ENCODE measurements at places on chromosomes 13 and 19.

GRCh38 chr19:1395194-1396018, 5.9 kb downstream of the GAMT start:
- no peak for DNase-seq

DNA sequence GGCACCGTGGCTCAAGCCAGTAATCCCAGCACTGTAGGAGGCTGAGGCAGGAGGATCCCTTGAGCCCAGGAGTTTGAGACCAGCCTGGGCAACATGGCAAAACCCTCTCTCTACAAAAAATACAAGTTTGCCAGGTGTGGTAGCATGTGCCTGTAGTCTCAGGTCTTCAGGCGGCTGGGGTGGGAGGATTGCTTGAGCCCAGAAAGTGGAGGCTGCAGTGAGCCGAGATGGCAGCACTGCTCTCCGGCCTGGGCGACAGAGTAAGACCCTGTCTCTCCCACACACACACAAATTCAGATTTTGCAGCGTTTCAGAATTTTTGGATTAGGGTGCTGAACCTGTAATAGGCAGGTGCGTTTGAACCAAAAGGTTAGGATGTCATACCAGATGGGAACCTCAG, 2.2 kb downstream of the RPS11 start:
- no peak for DNase-seq

GRCh38 chr19:48718711-48719231, 754 bp downstream of the MAMSTR start:
- no peak for DNase-seq

DNA sequence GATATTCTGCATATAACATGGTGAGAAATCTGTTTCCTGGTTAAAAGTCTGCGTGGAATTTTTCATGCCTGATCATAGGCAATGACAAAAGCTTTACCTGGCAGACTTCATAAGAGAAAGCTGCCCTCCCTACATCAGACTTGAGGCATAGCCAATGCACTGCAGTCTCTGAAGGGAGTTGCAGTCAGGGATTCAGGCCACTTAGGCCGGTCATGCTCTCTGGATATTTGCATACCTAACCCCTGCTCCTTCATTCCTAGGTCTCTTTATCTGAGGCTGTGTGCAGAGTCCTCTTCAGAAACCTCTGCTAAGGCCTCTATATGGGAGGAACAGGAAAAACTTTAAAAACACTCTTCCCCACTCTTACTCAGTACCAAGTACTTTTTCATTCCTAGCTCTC, 287.4 kb downstream of the PCDH17 start:
- DNase-seq, result no peak

DNA sequence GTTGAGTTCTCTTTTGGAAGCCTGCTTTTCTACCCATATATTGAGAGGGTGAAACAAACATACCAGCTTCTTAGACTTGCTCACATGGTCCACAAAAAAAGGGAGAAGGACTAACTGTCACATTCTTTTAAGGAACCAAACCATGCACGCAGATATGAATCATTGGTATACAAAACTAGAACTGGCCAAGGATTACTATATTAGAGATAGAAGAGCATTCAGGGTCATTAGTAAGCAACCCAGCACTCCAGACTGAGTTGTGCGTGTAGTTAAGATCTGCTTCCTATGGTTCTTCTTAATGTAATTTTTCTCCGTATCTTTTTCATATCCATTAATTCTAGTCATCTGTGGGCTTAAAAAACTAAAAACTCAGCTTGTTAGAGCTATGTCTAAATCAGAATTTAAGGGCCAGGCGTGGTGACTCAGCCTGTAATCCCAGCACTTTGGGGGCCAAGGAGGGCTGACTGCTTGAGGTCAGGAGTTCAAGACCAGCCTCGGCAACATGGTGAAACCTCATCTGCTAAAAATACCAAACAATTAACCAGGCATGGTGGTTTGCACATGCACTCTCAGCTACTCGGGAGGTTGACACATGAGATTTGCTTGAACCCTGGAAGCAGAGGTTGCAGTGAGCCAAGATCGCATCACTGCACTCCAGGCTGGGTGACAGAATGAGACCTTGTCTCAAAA, 19.6 kb downstream of the ALG5 start:
- no peak for DNase-seq

DNA sequence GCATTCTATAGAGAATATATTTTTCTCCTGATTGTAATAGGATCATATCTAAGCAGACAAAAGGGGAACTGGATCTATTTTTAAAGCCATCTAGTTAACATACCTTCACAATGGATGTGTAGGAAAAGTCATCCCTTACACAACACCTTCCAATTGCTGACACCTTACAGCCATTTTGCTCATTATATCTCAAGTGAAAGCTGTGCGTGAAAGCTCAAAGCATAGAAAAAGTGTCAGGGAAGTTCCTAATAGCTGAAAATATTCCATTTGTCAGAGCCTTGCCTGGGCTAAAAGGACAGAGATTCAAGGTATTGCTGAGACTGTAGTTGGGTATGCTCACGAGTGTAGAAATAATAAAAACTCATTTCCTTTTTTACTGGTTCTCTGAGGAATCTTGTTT, 340.6 kb upstream of the KLHL1 start:
- no peak for DNase-seq

DNA sequence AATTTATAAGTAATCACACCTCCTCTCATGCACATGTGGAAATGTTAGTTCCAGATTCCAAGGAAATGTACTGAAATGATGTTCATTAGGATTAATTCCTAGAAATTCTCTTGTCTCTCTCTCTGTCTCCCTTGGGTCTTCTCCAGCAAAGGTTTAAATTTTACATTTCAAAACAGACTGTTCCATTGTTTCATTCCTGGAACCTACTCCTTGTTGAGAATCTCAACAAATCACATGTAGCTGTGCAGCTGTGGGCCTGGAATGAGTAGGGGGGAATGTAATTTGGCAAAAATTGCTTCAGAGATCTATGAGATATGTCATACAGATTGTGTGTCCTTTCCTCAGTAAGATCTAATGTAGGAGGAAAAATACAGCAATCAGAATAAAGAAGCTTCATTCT, 46.2 kb upstream of the RFXAP start:
- no peak for DNase-seq

DNA sequence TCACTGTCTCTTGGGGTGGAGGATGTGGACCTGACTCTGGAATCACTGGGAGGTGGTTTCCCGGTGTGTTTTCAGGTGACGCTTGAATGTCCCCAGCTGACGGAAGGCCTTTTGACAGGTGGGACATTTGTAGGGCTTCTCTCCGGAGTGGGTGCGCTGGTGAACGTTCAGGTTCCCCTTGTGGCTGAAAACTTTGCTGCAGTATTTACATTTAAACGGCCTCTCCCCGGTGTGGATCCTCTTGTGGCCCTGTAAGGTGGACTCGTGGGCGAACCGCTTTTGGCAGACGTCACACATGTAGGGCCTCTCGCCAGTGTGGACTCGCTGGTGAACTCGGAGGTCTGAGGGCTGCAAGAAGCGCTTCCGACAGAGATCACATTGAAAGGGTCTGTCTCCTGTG, 7.8 kb downstream of the ZSCAN5B start:
- no peak for DNase-seq

DNA sequence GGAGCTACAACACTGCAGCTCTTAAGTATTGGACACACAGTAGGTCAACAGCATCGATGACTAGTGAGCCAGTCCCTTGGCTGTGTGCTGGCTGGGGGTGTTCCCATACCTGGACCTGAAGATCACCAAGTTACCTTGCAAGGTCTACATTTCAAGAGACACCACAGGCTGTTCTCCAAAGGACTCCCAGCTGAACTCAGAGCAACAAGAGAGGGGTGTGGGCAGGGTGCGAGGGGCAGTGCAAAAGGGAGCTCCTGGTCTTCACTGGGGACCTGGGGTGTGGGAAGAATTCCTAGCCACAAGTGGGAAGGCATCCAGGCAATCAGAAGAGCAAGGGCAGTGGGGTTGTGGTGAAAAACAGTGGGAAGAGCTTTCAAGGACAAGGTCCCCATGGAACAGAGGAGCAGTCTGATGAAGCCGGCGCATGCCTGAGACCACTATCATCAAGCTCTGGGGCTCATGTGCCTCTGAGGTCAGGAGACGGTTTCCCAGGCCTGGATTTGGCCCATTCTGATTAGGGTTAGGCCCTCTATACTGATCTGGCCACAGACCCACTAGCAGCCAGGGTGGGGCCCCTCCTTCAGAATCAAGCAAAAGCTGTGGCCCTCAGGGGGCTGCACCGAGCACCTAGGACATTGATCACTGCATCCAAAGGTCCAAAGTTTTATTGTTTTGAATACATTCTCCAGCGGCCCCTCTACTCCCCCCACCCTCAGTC, 4.7 kb upstream of the GSK3A start:
- DNase-seq, result no peak

- no peak for DNase-seq
These were observed 35.7 kb downstream of the TSKS start for GRCh38 chr19:49727217-49728030.

- DNase-seq, result no peak
These were observed 98.7 kb downstream of the COL4A2 start for GRCh38 chr13:110405597-110406450.

- DNase-seq, result no peak
These were observed 24.4 kb downstream of the UBAC2 start for GRCh38 chr13:99225078-99225477.

All from lower lobe of right lung (tissue), 2 donors.